Thyroid gland (tissue), 4 donors: ENCODE measurements at places on chromosomes 5 and 9. TPM values are rescaled to one million over a fixed set of nuclear protein-coding genes. Genes with fewer than 3 reads are reported as not detected.

PTGR1 gene
- 64.3 TPM for total RNA-seq

AMBP gene
- 4.2 TPM for total RNA-seq

PCDH1 gene
- 27.4 TPM for total RNA-seq

IFNA21 gene
- not detected for total RNA-seq

EDIL3 gene
- total RNA-seq: 2.5 TPM

GPX3 gene
- 2,730 TPM for total RNA-seq

DNA sequence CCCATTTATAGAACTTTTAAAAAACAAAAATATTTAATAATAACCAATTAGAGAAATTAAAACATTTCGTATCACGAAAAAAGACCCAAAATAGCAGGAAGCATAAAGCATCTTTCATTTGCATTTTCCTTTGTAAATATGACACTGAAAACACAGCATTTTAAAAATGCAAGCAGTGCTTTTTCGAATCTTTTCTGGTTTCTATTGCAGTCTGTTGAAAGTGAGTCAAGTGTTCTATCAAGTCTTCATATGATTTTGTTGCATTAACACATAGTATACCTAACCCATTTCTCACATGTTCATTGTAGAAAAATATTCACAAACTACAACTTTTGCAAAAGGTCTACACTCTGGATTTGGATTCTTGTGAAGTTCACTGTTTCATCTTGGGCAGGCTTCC, 198.8 kb downstream of the SEMA5A start:
- no peaks in the 10 kb centered on the region for H3K27me3 ChIP-seq
- H3K27ac ChIP-seq: no peak overlapping the region
- H3K36me3 ChIP-seq: no peaks in the 10 kb centered on the region

DNA sequence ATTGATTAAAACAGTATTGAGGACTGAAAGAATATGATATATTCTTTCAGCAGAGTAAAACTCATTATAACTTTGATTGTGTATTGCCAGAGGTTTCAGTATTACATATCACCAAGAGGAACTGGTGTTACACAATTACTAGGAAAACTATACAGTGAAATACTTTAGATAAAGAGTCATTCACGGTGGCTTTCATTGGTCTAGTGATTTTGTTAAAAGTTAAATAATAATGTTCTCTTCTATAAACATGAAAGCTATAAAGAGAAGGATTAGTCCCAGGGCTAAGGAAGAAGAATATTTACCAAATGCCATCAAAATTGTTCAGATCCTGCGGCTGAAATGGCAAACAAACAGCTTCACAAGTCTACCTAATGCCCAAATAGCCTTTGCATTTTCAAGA, 306.2 kb downstream of the SEMA5A start:
- DNase-seq: no peak
- no peaks in the 10 kb centered on the region for H3K36me3 ChIP-seq
- no peak overlapping the region for H3K27ac ChIP-seq
- H3K4me1 ChIP-seq: no peaks in the 10 kb centered on the region

DNA sequence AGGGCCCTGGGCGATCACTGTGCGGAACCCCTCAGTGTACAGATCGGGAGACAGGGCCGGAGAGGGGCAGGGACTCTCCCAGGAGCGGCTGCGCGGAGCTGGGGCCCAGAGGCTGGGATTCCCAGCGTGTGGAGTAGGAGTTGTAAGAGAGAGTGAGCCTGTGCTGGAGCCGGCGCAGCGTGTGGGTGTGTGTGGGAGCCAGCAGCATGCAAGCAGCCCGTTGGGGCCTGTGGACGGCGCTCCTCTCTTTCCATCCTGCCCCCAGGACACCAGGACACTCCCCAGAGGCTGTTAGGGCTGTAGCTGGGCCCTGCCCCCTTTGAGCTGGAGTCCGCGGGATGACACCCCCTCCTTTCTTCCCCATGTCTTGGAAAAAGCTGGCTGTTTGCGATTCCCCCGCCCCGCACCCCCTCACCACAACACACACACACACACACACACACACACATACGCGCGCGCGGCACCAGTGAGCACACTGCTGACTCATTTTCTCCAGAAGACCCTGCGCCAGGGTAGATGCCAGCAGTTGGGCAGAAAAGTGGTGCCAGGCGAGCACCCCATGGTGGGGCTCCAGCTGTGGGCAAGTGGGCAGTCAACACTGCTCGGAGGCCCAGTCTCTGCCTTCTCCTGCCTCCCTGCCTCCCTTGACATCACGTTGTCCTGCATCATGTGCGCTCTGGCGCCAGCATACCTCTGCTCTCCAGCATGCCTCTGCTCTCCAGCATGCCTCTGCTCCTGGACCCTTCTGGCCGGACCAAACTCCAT, 1.5 kb downstream of the COL27A1 start:
- no peaks in the 10 kb centered on the region for H3K27me3 ChIP-seq
- DNase-seq: peak; percentile 35

DNA sequence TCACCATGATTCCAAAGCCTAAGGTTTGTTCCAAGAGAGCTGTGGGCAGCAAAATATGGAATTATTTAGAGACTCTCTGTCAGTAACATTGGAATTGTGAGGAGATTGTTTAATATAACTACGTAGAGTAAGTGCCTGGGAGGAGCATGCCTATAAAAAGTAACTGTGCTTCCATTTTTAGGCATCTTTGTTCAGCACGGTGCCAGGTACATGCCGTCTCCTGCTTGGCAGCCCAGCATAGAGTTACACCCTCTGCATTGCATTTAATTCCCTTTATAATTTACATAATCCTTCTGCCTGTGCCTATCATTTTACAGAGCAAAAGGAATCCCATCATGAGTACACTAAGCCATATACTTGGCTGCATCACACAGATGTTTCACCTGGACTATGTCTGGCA, 32.1 kb upstream of the ALDH1A1 start:
- H3K27me3 ChIP-seq: no peaks in the 10 kb centered on the region
- H3K4me1 ChIP-seq: no peaks in the 10 kb centered on the region
- no peak overlapping the region for H3K4me3 ChIP-seq
- H3K27ac ChIP-seq: no peak overlapping the region

GRCh38 chr9:109993250-109993978, 213.4 kb downstream of the PALM2AKAP2 start:
- H3K4me3 ChIP-seq: no peak overlapping the region
- DNase-seq: no peak
- no peaks in the 10 kb centered on the region for H3K4me1 ChIP-seq
- no peaks in the 10 kb centered on the region for H3K27me3 ChIP-seq

GRCh38 chr9:13083963-13084528, 195.4 kb downstream of the MPDZ start:
- H3K4me3 ChIP-seq: no peak overlapping the region
- DNase-seq: no peak
- no peaks in the 10 kb centered on the region for H3K36me3 ChIP-seq

DNA sequence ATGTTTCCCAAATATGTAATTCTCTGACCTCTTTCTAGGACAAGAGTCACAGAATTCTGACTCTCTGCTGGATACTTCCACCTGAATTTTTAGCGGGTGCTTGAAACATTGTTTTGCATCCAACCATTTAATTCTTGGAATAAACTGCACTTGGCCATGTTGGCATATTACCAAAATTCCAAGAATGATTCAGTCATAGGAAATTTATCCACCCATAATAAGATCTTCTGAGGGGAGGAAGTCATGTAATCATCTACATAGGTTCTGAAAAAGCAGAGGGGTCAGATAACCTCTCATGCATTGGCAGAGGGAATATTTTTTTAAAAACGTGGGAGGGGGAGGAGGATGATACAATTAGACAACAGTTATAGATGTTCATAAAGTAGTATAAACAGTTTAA, 156.9 kb downstream of the PAM start:
- peak overlapping the region; percentile 8 for H3K27ac ChIP-seq
- H3K4me3 ChIP-seq: no peak overlapping the region
- H3K4me1 ChIP-seq: peaks cover 15% of the 10 kb centered on the region
- H3K36me3 ChIP-seq: no peaks in the 10 kb centered on the region
- no peak for DNase-seq

DNA sequence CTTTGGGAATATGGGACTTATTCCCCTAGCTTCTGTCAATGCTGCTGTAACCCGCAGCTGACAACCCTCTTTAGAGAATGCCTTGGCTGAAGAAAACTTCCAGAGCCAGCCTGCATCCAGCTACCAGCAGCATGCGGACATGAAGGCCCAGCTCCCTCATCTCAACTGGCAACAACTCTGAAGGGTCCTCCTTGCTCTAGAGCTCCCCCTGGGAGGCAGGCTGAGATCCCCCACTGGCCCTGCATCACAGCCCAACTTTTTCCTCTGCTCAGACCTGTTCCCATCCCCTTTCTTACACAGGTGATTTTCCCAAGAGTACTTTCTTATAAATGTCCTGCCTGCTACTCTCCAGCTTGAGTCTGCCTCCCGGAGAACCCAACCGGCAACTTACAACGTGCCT, 18.7 kb upstream of the WNT8A start:
- H3K4me3 ChIP-seq: no peak overlapping the region
- no peak overlapping the region for H3K27ac ChIP-seq
- H3K4me1 ChIP-seq: no peaks in the 10 kb centered on the region

DNA sequence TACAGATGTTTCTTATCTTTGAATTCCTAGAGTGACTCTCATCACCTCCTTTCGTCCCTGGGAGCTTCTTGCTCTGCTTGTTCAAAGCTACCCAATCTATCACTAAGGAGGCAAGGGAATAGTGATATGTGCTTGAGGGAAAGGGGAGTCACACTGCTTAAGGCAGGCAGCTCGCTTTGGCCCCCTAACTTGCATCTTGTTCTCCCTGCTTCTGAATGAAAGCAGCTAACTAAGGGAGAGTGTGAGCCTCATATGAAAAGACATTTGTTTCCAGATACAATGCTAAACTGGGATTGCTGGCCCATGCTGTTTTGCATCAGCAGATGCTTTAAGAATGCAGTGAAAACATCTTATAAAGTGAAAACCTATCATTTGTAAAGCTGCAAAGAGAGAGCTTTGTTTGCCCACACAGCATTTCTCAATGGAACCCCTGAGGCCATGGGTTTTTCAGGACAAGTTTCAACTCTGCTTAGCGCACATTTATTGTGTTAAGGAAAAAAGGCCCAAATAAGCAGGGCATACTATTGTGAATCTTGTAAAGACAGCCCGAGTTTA, 367.9 kb upstream of the ADAMTSL1 start:
- H3K27ac ChIP-seq: no peak overlapping the region
- no peak overlapping the region for H3K4me3 ChIP-seq
- H3K36me3 ChIP-seq: no peaks in the 10 kb centered on the region
- DNase-seq: no peak
- no peaks in the 10 kb centered on the region for H3K27me3 ChIP-seq

- no peaks in the 10 kb centered on the region for H3K27me3 ChIP-seq
- no peak overlapping the region for H3K27ac ChIP-seq
- H3K4me1 ChIP-seq: peaks cover 35% of the 10 kb centered on the region
- no peaks in the 10 kb centered on the region for H3K36me3 ChIP-seq
Measured at GRCh38 chr5:32151198-32151597, 22.9 kb downstream of the GOLPH3 start.

- H3K4me3 ChIP-seq: no peak overlapping the region
- H3K27ac ChIP-seq: peak overlapping the region; percentile 57
- peaks cover 5% of the 10 kb centered on the region for H3K4me1 ChIP-seq
- peak; percentile 19 for DNase-seq
- H3K27me3 ChIP-seq: no peaks in the 10 kb centered on the region
Measured at GRCh38 chr5:37111426-37112382, 137.5 kb downstream of the CPLANE1 start.

DNA sequence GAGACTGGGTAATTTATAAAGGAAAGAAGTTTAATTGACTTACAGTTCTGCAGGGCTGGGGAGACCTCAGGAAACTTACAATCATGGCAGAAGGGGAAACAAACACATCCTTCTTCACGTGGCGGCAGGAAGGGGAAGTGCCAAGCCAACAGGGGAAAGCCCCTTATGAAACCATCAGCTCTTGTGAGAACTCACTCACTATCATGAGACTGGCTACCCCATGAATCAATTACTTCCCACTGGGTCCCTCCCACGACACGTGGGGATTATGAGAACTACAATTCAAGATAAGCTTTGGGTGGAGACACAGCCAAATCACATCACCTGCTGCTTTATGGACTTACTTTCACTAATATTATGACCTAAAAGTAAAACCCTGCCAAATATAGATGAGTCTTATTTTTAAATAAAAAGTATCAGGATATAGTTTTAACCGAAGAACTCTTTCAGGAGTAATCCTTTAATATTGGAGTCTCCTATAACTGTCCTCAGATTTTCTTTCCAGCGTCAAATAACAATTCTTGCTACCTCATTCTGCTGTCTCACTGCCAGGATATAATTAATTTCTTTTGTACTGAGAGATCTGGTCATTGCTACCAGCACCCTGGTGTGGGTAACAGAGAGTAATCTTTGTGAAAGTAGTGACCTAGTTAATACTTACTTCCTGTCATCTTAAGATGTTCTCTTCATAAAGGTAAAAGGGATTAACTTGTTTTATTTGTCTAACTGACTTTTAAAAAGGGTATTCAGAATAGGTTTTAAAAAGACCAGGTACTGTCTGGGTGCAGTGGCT, 68.6 kb downstream of the NLN start:
- H3K4me3 ChIP-seq: no peak overlapping the region
- no peak overlapping the region for H3K27ac ChIP-seq
- H3K36me3 ChIP-seq: no peaks in the 10 kb centered on the region
- H3K27me3 ChIP-seq: no peaks in the 10 kb centered on the region
- no peaks in the 10 kb centered on the region for H3K4me1 ChIP-seq
- no peak for DNase-seq
